Amniotic stem cell (primary cell): ENCODE measurements at places on chromosomes 5 and 9.

GRCh38 chr9:99873531-99873930 is 32.9 kb upstream of the STX17 start:
- peak; percentile 50 for DNase-seq

GRCh38 chr9:113872485-113873143 is 3.5 kb upstream of the ZNF618 start:
- no peak for DNase-seq

GRCh38 chr5:85293145-85293785 is 908.6 kb upstream of the EDIL3 start:
- no peak for DNase-seq

DNA sequence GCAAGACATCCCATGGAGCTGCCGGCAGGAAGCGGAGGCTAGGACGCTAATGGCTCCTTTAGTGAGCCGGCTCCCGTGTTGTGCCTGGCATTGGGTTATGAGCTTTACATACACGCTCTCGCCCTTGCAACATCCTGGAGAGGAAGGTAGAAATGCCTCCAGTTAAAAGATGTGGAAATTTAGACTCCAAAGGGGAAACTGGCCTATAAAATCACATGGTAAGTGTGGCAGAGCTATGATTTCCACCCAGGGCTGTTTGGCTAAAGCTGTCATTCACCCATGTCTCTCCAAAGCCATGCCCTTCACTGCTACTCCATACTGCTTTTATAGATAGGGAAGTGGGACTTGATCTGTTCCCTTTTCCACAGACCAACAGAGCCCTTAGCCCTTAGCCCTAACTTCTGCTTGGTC is 5.2 kb downstream of the GM2A start:
- DNase-seq: no peak

- no peak for DNase-seq
Observed at GRCh38 chr5:143086908-143087637, 316.4 kb downstream of the NR3C1 start.

DNA sequence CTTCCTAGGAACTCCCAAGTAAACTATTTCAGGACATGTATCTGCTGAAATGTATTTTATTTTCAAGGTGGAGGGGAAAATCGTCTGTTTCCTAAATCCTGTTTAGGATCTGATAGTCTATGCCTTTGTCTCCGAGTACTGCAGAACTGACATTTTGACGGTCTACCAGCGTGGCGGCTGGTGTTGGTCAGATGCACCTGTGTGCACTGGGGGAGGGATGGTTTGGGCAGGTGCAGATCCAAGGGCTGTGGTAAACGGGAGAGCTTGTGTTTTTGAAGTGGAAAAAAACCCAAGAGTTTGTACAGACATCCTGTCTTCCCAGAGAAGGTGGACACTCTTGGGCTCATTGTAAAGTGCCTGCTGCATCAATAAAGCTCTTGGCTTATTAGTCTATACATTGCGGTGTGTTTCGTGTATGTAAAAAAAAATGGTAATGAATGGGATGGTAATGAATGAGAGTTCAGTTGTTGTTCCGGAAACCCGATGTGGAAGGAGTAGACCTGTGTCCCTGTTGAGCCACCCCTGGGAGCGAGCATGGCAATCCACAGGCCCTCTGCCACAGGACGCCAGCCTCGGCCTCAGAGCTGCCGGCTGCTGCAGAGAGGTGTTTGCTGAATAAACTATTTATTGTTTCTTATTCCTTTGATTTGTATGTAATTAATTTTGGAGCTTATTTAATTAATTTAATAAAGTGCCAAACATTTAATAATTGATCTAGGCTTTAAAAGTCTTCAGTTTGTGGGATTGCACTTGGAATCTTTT is 15.3 kb downstream of the ARPC5L start:
- no peak for DNase-seq

- no peak for DNase-seq
Observed at GRCh38 chr9:84997472-84997871, 327.9 kb downstream of the NTRK2 start.

DNA sequence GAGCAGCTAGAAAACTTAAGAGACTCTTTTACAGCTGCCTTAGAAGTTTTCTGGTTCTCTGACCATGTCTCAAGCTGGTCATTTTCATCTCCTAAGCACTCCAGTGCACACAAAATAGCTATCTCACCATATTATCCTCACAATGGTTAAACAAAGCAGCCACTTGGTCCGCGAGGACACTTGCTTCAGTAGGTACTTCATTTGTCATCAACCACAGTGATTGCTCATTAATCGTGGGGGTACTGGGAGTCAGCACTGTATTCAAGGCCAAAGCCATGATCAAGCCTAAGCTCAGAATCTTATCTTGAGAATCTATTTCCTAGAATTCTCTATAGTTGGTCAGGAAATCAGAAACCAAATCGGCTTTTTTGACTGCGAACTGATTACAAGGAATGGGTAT is 2.9 kb downstream of the ARL14EPL start:
- no peak for DNase-seq

GRCh38 chr5:145903867-145904266 is 31.1 kb upstream of the GRXCR2 start:
- DNase-seq: no peak

- no peak for DNase-seq
Observed at GRCh38 chr5:97266576-97266975, 83.5 kb upstream of the RIOK2 start.

DNA sequence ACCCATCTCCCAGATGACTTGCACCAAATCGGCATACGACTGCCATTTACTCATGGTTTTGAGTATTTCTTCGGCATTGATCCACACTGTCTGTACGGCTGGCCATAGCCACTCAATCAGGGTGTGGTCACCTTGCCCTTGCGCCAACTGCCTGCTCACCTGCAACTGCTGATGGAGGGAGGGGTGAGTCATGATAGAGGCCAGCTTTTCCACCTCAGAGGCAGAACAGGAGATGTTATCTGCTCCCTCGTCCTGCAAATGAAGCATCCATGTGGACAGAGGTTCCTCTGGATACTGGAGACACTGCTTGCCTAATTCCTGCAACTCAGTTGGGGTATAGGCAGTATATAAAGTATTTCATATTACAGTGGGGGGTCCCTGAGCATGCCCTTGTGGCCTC is 85.6 kb upstream of the ATP10B start:
- no peak for DNase-seq

- DNase-seq: no peak
Observed at GRCh38 chr5:169637085-169637548, at the start of gene DOCK2. DOCK2 (plus strand) TSS chr5:169637275; CDS start chr5:169637327, 52 bp downstream.
